Stimulated activated CD8-positive, alpha-beta memory T cell treated with anti-CD3 and anti-CD28 coated beads, Interleukin-12 subunit alpha, Interleukin-12 subunit beta, amount 100 ng/mL, for 1 hour (primary cell): ENCODE measurements at places on chromosomes 16 and 17.
A peak's percentile ranks its signal among the peaks of the same experiment; 100 is the strongest.

DNA sequence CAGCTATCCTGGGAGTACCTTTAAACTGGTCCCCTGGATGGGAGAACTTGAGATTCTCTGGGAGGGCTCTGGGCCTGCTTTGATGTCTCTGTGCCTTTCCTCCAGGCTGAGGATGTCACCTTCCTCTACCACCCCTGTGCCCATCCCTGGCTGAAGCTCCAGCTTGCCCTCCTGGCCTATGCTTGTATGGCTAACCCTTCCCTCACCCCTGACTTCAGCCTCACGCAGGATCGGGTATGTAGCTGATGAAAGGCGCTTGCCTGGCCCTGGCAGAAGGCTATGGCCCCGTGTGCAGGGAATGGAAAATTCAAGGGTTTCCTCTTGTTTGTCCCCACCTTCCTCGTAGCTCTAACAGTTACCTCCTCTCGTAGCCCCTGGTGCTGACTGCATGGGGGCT, 3.0 kb downstream of the TP53I13 start:
- no peak for DNase-seq

DNA sequence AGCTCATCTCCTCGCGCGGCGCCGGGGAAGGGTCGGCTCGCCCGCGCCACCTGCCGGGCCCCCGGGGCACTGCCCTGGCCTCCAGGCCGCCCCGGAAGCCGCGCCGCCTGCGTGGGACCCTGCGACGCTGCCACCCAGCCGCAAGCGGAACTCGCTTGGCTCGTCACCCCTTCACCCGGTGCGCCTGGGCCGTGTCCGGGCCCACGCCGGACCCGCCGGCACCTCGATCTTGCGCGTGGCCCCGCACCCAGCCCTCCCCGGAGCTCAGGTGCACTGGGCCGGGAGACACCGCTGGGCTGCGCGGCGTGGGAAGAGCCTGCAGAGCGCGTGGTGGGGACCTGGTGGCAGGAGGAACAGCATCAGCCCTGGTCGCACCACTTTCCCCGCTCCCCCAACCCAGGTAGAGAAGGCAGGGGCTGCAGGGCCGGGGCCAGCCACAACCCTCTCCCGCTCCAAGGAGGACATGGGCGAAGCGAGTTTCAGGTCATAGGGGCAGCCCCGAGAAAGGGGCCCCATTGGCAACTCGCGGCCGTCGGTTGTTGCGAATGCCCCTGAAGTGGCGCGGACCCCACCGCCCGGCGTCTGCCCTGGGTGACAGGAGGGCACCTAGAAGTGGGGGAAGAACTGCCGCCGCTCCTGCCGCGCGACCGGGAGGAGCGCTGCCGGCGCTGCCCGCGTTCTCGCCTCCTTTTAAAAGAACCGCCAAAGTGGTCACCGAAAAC, 363 bp upstream of the MIF4GD start:
- peak; percentile 76 for DNase-seq

GRCh38 chr17:34764716-34765115, 185.3 kb downstream of the TMEM132E start:
- no peak for DNase-seq

- no peak for DNase-seq
Observed at GRCh38 chr16:53090591-53091411, 36.0 kb downstream of the CHD9 start.

GRCh38 chr17:69231521-69231920, 2.9 kb upstream of the ABCA10 start:
- no peak for DNase-seq

- DNase-seq = peak; percentile 68
Observed at GRCh38 chr17:7136266-7136877, 21.8 kb upstream of the ASGR2 start.

DNA sequence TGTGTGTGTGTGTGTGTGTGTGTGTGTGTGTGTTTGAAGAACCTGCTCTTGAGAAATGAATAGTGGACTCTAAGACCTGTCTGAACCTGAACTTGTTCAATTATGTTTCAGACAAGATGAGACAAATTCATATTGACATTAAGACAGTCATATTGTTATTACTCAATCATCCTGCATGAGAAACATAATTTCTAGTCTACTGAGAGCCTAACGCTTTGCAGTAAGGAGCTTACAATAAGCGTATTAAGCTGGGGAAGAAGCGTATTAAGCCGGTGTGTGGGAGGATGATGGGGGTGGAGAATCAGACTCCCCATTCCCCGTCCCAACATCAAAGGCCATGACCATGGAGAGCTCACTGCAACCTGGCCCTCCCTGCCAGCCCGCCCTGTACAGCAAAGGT, 22.4 kb upstream of the MNT start:
- DNase-seq = no peak

DNA sequence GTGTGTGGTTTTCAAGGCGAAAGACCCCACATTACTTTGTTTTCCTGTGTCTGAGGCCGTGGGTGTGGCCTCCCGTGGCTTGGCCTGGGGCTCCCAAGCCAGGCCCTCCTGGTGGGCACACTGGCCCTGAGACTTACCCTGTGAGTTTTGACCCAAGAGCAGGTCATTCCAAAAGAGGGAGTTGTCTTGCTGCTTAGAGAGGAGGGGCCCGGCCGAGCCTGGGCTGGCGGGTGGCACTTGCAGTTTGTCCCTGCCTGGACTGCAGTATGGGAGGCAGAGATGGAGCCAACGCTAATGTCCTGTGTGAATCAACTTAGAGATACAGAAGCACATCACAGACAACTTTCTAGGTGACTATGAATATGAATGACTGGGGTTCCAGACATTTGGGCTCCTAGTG, 22.7 kb downstream of the PLEKHG4 start:
- DNase-seq = no peak

DNA sequence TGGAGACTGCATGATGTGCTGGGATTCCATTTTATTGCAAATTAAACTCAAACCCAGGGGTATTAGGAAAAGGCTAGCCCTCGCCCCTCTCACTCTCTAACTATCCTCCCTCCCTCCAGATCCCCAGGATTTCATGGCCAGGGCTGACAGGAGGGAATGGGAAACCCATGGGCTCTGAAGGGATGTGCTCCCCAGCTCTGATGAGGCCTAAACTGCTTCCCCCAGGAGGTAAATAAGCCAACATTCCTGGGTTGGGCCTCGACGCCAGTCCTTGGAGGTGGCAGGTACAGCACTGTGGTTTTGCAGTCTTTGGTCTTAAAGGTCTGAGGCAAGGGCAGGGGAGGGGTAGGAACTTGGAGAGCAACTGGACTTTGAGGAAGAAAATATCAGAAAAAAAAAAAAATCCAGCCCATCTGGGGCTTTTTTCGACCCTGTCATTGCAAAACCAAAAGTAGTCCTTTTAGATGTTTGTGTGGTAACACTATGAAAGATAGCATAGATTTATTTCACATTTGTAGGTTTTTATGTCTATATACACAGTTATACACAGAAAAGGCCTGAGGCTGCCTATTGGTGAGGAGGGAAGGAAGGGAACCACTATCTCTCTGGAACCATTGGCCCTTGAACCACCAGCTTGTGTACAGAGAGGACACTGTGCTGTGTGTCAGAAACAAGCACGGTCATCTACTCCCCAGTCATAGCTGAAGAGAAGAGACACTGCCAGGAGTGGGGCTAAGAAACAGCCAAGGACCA, 12.0 kb downstream of the C17orf113 start:
- DNase-seq = no peak

- no peak for DNase-seq
Observed at GRCh38 chr17:3857261-3858105, 11.4 kb upstream of the NCBP3 start.

DNA sequence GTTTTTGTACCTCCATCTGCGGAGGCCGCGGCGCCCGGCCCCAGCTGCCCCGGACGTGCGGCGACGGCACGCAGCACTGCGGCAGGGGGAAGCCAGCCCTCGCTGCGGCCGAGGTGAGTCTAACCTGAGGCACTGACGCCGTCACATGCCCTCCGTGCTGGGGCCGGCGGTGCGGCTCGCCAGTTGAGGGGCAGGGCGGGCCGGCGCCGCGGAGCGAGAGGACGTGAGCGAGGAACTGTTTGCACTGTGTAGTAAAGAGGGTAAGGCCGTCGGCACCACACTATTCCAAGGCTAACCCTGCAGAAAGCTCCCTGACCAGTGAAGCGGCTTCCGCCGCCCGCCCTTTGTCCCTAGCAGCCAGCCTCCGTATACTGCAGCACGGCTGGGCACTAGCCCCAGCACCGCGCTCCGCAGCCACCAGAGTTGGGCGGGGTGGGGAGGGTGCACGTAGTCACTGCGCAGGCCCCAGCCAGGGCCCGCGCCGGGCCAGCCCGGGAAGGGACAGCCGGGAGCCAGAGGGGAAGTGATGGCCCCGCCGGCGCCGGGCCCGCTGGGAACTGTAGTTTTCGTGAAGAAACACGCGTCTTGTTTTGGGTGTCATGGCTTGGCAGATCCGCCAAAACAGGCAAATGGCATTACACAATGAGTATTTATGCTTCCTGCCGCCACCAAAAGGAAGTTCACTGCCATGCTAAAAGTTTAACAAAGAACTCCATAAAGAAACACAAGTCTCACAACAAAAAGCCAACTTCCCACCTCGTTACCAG, 580 bp upstream of the KANSL1 start:
- DNase-seq = peak; percentile 91

DNA sequence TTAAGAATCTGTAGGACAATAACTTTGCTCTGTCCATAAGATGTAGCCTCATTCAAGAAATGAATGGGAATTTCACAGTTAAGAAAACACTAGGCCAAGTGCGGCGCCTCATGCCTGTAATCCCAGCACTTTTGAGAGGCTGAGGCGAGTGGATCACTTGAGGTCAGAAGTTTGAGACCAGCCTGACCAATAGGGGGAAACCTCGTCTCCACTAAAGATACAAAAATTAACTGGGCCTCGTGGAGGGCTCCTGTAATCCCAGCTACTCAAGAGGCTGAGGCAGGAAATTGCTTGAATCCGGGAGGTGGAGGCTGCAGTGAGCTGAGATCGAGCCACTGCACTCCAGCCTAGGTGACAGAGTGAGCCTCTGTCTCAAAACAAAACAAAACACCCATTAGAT, 19.9 kb upstream of the RSL1D1 start:
- no peak for DNase-seq

GRCh38 chr17:42598905-42599304, 10.3 kb downstream of the RETREG3 start:
- DNase-seq = no peak

DNA sequence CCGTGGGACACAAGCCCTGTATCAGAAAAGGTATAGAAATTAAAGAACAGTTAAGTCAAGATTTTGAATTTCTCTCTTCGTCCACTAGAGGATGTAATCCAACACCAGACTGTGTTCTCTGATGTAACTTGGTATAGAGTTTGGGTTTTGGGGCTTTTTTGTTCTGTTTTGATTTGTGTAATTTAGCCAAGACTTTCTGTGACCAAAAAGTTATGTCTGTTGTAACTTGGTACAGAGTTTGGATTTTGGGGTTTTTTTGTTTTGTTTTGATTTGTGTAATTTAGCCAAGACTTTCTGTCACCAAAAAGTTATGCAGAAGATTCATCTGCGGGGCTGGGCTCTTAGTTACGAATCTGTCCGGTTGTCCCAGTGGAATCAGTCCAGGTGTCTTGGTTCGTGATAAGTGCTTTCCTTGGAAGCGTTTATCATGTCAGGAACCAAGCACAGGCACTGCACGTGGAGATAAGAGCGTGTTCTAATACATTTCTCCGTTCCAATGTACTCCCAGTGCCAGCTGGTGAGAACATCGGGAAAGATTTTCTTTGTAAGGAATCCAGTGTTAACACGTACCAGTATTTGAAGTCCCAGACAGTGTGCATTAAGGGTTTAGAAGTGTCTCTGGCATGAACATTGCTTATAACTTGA, 44.1 kb upstream of the SEC14L1 start:
- DNase-seq = no peak

- DNase-seq = no peak
Observed at GRCh38 chr17:73485130-73485529, 159.1 kb downstream of the SDK2 start.

DNA sequence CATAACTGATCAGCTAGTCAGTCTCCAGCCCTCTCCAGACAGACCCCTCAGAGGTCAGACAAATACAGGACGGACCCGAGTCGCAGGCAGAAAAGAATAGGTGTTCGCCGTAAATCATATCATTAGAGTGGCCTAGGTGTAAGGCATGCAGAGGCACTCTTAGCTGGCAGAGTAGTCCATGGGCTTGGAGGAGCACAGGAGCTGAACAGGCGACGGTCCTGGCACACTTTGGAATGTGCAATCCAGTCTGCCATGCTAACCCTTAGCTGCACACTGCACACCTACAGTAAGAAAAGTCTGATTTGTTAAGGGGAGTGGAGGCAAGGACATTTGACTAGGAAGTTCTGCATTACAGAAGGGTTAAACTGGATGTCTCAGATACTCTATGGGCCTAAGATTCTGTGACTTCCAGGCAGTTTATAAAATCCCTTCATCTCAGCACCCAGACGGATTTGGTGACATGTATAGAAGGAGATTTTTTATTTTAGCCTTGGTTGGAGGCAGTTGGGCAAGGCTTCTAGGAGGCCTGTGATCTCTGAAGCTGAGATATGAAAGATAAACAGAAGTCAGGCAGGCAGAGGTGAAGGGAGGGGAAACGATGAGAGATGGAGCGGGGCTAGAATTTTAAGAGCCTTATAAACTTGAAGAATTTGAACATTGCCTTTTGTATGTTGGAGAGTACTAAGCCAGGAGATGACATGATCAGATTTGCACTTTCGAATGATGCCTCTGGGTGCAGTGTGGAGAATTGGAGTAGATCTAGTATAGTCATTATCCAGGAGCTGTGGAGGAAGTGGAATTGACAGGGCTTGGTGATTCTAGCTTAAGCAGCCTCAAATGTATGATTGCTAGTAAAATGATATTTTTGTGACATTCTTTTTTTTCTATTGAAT, 34.6 kb upstream of the SLC5A11 start:
- no peak for DNase-seq

DNA sequence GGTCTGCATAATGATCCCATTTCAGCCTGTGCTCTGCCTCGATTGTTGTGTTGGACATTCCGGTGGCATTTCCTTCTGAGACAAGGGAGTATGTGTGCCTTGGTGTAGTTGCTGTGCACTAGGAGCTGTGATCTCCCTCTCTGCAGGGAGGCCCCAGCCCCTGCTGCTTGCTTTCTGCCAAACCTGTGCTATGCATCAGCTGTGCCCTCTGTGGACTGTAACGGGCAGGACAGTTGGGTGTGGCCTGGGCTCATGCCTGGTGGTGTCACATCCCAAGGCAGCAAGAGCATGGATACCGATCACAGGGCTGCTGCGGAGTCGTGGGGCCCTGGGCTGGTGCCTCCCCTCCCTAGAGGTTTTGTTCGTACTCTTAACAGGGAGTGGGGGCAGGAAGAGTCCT, 3.8 kb upstream of the JPT2 start:
- no peak for DNase-seq

DNA sequence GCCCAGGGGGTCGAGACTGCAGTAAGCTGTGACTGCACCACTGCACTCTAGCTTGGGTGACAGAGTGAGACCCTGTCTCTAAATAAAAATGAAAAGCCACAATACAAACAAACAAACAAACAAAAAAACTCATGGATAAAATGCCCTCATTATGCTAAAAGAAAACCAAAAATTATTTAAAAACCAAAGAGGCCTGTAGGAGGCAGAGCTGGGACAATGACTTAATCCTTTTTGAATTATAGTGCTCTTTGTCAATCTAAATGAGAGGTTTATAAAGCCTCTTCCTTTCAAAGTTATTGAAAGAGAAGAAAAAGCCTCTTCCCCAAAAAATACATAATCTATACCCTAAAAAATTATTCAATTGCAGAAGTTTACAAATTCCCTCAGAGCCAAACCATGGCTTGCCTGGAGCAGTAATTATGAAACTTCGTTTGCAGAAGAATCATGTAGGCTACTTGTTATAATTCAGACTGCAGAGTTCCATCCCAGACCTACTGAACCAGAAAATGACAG, 18.5 kb downstream of the CRLF3 start:
- no peak for DNase-seq
